NCI-H82 (cell line): ENCODE measurements at places on chromosomes 12 and 14.

DNA sequence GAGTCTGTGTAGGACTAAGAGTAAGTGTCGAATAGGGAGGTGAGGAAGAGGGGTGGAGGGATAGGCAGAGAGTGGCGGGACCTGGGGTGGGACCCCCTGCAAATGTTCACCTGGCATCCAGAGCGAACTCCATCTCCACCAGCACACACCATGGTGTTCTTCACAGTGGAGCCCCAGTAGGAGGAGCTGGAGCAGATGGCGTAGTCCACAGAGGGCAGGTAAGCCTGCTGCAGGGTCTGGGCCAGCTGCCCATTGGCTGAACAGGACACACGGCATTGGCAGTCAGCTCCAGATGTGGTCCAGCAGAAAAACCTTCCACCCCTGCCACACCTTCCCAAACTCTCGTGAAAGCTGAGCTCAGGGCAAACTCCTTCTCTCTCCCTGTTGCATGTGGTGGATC lies 6.7 kb downstream of the CELA1 start:
- DNase-seq, result no peak

DNA sequence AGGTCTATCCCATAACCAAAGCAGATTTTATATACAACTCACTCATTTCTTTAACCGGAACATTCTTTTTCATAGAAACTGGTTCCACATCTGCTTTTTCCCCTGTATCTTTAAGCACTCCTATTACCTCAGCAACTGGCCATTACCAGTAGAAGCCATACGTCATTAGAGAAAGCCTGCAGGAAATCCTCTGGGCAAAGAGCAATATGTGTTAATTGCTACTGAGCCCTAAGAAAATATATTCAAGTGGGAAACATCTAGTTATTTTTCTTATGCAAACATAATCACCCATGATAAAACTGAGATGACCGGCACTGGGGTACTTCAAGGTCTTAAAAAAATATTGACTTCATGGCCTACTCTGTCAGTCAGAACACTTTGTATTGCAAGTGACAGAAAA lies 28.2 kb upstream of the CPSF6 start:
- DNase-seq, result no peak

DNA sequence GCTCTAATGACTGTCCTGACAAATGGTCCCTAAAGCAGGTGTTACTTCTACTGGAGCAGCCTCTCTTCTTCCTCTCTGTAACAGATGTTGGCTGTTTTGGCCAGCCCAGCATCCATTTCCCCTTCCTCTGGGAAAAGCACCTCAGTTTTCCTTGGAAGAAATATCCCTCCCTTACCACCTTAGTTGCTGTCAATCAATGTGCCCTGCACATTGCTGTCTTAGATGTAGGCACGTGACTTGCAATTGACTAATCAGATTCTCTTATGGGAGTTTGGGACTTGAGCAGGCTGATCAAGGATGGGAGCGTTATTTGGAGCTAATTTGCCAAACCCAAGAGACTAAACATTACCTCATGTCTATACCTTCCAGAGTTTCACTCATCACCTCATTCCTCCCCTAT lies 12.0 kb upstream of the TMED2 start:
- no peak for DNase-seq

DNA sequence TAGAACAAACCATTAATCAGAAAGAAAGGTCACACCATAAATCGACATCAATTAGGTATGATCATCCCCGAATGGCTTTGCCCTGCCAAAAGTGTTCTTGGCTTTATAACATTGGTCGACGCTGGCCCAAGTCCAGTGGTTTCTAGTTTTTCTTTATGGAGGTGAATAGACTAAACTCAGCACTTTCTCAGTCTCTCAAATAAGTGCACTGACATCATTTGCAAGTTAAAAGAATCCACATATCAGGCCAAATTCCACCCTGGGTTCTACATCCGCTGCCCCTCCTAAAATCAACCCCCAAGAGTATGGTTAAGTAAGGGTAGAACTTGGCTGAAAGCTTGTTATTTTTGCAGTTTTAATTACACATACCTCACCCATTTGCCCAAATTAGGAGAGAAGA lies 314.3 kb downstream of the C12orf75 start:
- no peak for DNase-seq

GRCh38 chr14:104554088-104554607 lies 25.4 kb upstream of the C14orf180 start:
- DNase-seq, result no peak

DNA sequence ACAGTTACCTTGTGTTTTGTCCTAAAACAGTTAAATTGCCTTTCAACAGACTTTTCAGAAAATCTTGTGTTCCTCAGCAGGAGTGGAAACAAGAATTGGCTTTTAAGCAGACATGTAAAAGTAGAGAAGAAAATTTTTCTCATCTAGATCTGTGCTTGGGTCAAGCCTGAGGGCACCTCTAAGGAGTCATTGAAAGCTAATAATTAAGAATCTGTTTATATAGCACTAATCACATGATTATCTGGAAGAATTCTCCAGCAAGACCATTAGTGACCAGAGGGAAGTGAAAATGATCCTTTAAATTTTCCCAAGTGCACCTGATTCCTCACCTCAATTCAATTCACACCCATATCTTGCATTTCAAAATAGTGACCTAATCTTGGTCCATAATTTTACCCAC lies 295.0 kb downstream of the DIO2 start:
- DNase-seq, result no peak

GRCh38 chr12:106144847-106145246 lies 6.1 kb upstream of the NUAK1 start:
- DNase-seq, result no peak

DNA sequence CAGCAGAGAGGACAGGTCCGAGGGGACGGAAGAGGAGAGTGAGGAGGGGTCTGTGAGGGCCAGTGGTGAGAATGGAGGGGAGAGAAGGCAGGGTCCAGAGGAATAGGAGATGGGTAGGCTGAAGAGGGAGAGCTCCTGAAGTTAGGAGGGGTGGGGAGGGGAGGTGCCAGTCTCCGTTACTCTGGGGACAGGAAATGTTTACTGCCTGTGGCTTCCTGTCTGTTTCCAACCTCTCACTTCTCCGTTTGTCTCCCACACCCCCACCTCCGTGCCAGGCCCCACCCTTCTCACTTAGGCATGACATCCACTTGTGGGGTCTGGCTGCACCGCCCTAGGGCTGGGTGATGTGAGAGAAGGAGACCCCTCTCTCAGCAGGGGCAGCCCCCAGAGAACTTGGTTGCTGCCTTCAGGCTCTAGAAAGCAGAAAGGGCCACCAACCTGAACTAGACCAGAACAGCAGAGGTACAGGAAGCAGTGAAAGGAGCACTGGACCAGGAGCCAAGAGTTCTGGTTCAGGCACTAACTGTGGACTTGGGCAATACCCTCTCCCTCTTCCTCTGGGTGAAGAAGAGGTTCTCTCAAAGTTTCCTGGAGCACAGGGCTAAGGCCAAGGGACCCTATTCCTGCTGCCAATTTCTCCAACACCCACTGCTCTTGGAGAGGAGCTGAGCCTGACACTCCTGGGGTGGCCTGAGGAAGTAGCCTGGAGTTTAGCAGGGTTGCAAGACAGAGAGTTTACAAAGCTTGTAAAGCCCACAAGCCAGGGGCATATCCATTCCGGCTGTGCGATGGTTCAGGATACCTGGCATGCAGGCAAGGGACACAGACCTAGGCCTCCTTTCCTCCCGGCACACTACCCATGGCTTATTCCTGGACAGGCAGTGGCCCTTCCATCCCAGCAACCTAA lies 5.5 kb downstream of the ITGA5 start:
- no peak for DNase-seq

DNA sequence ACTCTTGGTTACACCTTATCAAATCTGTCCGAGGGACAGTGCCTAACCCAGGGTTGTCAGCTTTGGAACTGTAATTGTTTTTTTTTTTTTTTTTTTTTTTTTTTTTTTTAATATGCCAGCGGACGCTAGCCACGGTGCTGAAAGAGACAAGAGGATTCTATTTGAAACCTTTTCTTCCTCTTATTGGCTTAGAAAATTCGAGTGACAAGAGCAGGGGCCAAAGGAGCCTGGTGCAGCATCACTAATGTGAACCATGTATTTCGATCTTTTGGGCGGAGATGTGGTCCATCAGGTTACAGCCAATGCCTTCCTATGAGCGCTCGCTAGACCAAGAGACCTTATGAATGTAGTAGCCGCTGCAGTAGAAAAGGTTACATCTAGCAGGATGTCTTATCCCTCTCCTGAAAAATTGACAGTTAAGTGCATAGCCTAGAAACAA lies 922 bp downstream of the PTPRR start:
- no peak for DNase-seq

DNA sequence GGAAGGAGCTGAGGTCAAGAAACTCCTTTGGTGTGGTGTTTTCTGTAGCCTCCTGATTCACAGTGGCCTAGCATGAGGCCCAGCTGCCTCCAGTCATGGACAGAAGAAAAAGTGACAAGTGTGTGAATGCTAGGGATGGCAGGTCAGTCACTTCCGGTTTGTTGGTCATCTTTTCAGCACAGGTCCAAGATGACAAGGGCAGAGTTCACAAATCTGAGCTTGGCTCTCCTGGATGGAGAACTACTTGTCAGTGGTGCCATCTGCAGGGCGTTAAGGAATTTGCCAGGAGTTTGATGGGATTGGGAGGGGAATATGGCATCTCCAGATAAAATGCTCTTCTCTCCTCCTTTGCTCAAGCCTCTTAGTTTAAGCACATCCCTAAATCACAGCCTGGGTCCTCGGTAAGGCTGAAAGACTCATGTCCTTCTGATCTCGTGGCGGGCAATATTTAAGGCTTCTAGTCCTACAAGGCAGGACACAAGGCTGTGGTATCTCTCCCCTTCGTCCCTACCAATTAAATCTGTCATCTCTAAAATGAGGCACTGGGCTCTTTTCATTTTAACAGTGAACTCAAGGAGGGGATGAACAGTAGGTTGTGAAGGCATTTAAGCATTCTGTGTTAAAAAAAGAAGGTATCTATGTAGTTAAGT lies 10.0 kb downstream of the TUBA1B start:
- DNase-seq, result peak; percentile 74
